Thyroid gland (tissue), 4 donors: ENCODE measurements at places on chromosomes 4 and X. TPM values are rescaled to one million over a fixed set of nuclear protein-coding genes. Genes with fewer than 3 reads are reported as not detected.

DNA sequence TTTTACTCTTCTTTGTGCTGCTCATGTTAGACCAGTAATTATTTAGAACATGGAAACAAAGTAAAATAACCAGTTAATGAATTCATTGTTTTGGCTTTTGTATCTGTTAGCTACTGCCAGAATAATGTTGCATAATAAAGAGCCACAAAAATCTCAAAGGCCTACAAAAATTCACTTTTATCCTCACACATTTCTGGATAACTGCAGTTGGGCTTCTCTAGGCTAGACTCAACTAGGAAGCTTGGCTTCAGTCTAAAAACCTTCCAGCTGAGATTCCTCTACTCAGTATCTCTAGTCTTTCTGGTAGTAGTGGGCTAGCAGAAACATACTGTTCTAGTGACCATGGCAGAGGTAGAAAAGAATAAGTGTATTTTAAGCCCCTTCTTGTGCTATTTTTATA lies 73.0 kb downstream of the FAT4 start:
- no peak for DNase-seq
- no peaks in the 10 kb centered on the region for H3K36me3 ChIP-seq
- no peak overlapping the region for H3K27ac ChIP-seq
- H3K4me3 ChIP-seq = no peak overlapping the region

- peaks cover 11% of the 10 kb centered on the region for H3K36me3 ChIP-seq
- H3K27ac ChIP-seq = peak overlapping the region; percentile 61
- peak overlapping the region; percentile 86 for H3K4me3 ChIP-seq
- no peak for DNase-seq
These were observed 683 bp downstream of the MAN2B2 start for GRCh38 chr4:6575503-6576240.

DNA sequence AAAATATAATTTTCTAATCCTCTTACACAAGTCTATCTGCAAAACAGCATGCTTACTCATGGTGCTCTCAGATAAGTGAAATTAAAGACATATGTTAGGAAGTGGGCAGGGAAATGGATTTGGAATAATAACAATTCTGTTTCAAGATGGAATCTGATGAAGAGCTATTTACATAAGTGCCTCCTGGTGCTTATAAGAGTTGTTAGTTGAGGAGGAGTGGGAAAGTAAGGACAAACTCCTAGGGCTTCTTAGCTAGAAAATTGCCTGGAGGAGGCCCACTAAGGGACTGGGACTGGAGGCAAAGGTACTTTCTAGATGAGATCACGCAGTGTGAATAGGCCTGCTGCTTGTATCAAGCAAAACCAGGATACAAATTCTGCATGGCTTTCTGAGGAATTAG lies 939.8 kb downstream of the GLUD2 start:
- no peaks in the 10 kb centered on the region for H3K36me3 ChIP-seq
- DNase-seq = no peak
- no peak overlapping the region for H3K4me3 ChIP-seq
- no peak overlapping the region for H3K27ac ChIP-seq
- H3K4me1 ChIP-seq = no peaks in the 10 kb centered on the region

DNA sequence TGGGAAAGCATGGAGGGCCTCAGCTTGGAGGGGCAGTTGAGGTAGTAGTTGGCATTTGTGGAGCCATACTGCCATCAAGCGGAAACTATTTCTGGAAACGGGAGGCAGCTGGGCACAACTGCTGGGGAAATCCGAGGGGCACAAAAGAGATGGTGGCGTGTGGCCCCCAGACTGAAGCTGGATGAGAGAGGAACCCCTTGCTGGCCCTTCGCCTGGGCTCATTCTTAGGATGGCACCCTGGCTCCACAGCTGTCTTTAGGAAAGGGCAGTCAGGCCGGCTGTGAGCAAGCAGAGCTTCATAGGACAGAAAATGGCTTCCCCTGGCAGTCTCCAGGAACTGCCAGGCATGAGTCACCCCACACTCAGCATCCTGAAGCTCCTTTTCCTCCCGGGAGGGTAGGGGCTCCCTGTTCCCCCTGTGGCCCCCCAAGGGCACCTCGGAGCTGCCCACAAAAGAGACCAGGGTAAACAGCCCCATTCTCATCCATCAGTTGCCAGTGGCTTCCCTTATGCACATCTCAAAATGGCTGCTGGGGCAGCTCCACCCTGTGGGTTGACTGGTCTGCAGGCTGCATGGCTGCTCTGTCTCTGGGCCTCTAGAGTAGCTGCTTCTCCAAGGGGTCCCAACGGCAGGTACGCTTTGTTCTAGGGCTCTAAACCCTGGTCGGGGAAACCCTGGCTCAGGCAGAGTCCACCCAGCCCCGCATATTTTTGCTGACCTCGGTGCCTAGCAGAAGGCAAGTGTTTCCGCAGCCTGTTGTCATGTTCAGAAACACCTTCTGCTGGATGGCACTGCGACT lies 64.7 kb downstream of the NBDY start:
- H3K27me3 ChIP-seq = no peaks in the 10 kb centered on the region
- H3K4me3 ChIP-seq = no peak overlapping the region
- H3K36me3 ChIP-seq = no peaks in the 10 kb centered on the region
- H3K27ac ChIP-seq = no peak overlapping the region

DNA sequence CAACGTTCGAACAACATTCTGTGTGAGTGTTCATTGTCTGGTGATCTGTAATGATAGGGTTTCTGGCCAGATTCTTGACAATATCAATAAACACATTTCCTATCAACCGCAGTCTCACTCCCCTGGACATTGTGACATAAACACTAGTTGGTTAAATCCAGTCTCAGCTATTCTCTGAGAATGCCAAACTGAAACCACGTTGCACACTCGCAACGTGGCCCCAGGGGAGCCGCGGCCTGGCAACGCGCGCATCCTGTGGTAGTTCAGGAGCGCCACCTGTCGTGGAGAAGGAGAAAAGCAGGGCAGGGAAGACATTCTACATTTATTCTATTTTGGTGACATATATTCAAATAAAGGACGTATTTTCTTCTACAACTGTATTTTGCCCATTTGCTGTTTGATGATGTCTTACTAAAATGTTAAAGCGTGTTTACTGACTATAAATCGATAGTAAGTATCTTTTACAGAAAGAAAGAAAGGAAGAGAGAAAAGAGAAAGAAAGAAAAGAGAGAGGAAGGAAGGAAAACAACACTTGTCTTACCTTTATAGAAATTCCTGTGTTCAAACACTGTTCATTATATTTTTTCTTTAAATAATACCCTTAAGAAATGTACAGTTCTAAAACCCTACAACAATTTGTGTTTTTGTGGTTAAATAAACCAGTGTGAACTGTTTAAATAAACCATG lies 738.3 kb upstream of the FRG1 start:
- peak overlapping the region; percentile 8 for H3K4me3 ChIP-seq
- H3K27me3 ChIP-seq = no peaks in the 10 kb centered on the region
- H3K27ac ChIP-seq = no peak overlapping the region
- no peaks in the 10 kb centered on the region for H3K36me3 ChIP-seq
- peaks cover 6% of the 10 kb centered on the region for H3K4me1 ChIP-seq
- peak; percentile 65 for DNase-seq

DNA sequence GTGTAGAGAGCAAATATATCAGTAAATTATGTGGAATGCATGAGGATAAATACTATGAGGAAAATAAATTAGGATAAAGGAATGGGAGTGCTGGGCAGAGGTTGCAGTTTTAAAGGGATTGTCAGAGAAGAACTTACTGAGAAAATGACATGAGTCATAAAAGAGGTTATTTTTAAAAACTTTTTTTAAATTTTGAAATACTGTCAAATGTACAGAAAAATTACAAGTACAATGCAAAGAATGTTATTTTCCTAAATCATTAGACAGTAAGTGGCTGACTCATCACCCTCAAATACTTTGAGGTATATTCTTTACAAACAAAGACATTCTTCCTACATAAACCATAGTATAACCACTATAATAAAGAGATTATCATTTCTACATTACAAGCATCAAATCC lies 29.8 kb upstream of the H2AZ1 start:
- H3K4me3 ChIP-seq = no peak overlapping the region
- no peaks in the 10 kb centered on the region for H3K36me3 ChIP-seq
- no peak for DNase-seq
- H3K27me3 ChIP-seq = no peaks in the 10 kb centered on the region
- no peak overlapping the region for H3K27ac ChIP-seq
- no peaks in the 10 kb centered on the region for H3K4me1 ChIP-seq

- DNase-seq = no peak
- H3K27ac ChIP-seq = no peak overlapping the region
- H3K36me3 ChIP-seq = no peaks in the 10 kb centered on the region
- no peaks in the 10 kb centered on the region for H3K4me1 ChIP-seq
These were observed 41.8 kb downstream of the QDPR start for GRCh38 chr4:17469931-17470674.

GRCh38 chrX:101057093-101057714 lies 5.3 kb upstream of the TRMT2B start:
- DNase-seq = no peak
- no peaks in the 10 kb centered on the region for H3K4me1 ChIP-seq
- no peak overlapping the region for H3K27ac ChIP-seq

DNA sequence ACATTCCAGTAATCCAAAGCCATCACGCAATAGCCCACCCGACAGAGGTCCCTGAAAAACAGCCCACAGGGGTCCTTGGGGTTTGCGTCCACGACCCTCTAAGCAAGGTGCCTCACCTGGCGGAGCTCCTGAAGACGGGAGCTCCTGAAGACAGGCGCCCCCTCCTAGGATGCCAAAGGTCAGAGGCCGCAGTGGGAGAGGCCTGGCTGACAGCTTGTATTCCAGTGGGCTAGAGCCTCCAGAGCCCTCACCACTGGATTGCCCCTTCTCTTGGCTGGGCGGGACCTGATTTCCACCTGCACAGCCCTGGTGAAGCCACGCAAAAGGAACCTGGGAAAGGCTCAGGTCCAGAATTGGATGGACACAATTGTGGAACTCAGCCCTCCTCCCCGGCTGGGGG lies 29.7 kb upstream of the WFS1 start:
- no peaks in the 10 kb centered on the region for H3K4me1 ChIP-seq
- no peaks in the 10 kb centered on the region for H3K36me3 ChIP-seq
- no peak overlapping the region for H3K27ac ChIP-seq
- no peak for DNase-seq
- H3K27me3 ChIP-seq = no peaks in the 10 kb centered on the region

GRCh38 chr4:100929758-100930157 lies 411.9 kb upstream of the EMCN start:
- no peaks in the 10 kb centered on the region for H3K27me3 ChIP-seq
- DNase-seq = no peak
- no peaks in the 10 kb centered on the region for H3K36me3 ChIP-seq
- H3K27ac ChIP-seq = no peak overlapping the region
- no peaks in the 10 kb centered on the region for H3K4me1 ChIP-seq

DNA sequence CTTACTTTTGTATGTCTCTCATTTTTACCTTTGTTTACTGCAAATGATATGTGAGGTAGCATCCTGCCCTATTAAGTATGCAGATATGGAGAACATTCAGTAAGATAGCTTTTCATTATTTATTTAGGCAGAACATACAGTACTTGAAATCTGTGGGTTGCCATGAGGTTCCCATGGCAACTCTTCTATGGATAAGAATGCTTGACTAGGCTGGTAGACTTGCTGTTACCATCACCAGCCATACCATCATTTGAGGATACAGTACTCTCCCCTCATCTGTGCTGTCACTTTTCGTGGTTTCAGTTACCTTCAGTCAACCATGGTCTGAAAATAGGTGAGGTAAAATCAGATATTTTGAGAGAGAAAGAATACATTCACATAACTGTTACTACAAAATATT lies 56.7 kb downstream of the NAF1 start:
- DNase-seq = no peak
- H3K4me1 ChIP-seq = no peaks in the 10 kb centered on the region
- no peak overlapping the region for H3K4me3 ChIP-seq
- H3K36me3 ChIP-seq = no peaks in the 10 kb centered on the region
- H3K27me3 ChIP-seq = no peaks in the 10 kb centered on the region

- no peak overlapping the region for H3K27ac ChIP-seq
- H3K36me3 ChIP-seq = no peaks in the 10 kb centered on the region
- DNase-seq = no peak
These were observed 558.2 kb upstream of the DIPK2B start for GRCh38 chrX:45758738-45759397.

GRCh38 chr4:38659346-38659745 lies 4.7 kb upstream of the KLF3 start:
- no peak for DNase-seq
- H3K4me1 ChIP-seq = no peaks in the 10 kb centered on the region
- no peaks in the 10 kb centered on the region for H3K27me3 ChIP-seq
- H3K27ac ChIP-seq = no peak overlapping the region
- H3K36me3 ChIP-seq = no peaks in the 10 kb centered on the region

- no peaks in the 10 kb centered on the region for H3K36me3 ChIP-seq
- no peak overlapping the region for H3K27ac ChIP-seq
- H3K27me3 ChIP-seq = no peaks in the 10 kb centered on the region
- H3K4me1 ChIP-seq = no peaks in the 10 kb centered on the region
These were observed 18.3 kb upstream of the ACSL1 start for GRCh38 chr4:184843984-184844554.

DNA sequence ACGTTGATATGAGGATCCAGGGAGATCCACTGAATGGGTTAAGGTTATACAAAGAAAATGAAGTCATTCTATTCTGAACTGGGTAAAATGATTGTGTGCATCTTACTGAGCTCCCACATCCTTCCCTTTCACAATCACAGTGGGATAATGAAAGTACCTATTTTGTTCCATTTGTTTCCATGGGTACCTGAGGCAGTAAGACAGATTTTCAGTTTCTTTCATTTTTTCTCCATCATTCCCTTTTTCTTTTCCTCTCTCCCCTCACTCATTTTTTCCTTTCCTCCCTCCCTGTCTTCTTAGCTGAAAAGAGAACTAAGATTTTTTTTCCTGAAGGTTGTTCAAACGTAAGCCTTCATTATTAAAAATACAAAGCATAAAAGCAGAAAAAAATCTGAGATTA lies 4.6 kb downstream of the GRIA2 start:
- DNase-seq = no peak
- peaks cover 14% of the 10 kb centered on the region for H3K27me3 ChIP-seq
- H3K4me1 ChIP-seq = no peaks in the 10 kb centered on the region
- no peaks in the 10 kb centered on the region for H3K36me3 ChIP-seq

DNA sequence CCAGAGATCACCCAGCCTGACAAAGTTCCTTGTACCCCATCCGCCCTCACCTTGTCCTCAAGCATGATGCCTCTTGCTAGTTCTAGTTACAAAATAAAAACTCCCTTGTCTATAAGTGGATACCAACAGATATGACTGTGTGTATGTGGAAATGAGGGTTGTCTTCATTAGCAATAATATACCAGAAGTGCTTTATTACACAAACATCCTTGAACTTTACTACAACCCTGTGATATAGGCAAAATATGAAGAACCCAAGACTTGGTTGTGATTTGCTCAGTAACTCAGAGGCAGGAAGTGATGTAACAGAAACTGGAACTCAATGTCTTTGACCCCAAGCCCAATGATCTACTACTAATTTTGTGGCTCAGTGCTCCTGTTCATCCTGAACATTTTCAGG lies 97.6 kb downstream of the AKAP4 start:
- no peaks in the 10 kb centered on the region for H3K4me1 ChIP-seq
- no peak overlapping the region for H3K4me3 ChIP-seq
- DNase-seq = no peak
- no peaks in the 10 kb centered on the region for H3K36me3 ChIP-seq

The WAS gene
- 2.1 TPM for total RNA-seq

The TKTL2 gene
- total RNA-seq = not detected

The VCX2 gene
- not detected for total RNA-seq

The CT47A7 gene
- not detected for total RNA-seq

The MAGED4 gene
- total RNA-seq = 29.3 TPM

The DCAF12L1 gene
- 0.27 TPM for total RNA-seq

The CT45A1 gene
- total RNA-seq = not detected

The TRPC3 gene
- total RNA-seq = 1.1 TPM

The ASMTL gene
- 56.1 TPM for total RNA-seq

The SLC9B1 gene
- total RNA-seq = 1.2 TPM

The SLC35A2 gene
- total RNA-seq = 36.4 TPM

The CXCL13 gene
- total RNA-seq = 1.3 TPM

The TACR3 gene
- total RNA-seq = 0.10 TPM

The RNF212 gene
- total RNA-seq = 6.7 TPM

The CDX4 gene
- total RNA-seq = not detected

The LDB2 gene
- 71.5 TPM for total RNA-seq
